ENCODE measurements at places on chromosomes 13 and 19.

- no peak for DNase-seq
Measured at GRCh38 chr19:17968362-17968761, 1.5 kb downstream of the KCNN1 start.

DNA sequence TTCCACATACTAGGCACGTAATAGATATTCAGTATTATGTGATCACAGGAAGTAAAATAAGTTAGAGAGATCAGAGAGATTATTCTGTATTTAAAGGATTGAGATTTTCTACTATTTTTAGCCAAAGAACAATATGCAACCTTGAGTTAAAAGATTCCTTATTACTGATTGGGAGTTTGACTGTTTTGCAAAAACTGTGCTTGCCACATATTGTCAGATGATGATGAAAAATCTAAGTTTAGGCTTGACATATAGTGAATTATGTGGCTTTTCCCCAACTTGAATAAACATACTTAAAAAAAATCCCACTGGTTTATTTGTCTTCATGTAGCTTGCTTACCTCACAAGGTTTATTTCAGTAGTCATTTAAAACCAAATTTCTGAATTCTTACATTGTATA is 194.4 kb downstream of the KCNRG start:
- no peak for DNase-seq

- no peak for DNase-seq
Measured at GRCh38 chr13:51043310-51043709, 67.8 kb downstream of the C13orf42 start.

GRCh38 chr13:109231888-109232287 is 554.5 kb downstream of the IRS2 start:
- DNase-seq = no peak

DNA sequence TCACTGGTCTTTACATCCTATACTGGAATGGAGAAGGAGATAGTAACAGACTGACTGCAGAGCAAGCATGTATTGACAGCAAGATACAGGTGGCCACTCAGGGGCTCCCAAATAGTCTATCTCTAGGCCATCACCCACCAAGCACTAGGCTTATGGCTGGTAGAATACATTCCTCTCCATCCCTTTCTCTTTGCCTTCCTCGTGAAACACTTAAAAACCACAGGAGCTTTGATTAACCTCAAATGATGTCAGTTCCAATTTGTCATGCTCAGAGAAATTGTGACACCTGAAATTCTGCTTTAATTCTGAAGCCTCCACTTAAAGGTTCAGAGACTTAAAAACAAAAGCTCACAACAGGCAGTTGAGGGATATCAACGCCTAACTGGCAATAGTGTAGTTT is 17.2 kb downstream of the ENOX1 start:
- DNase-seq = no peak
